ENCODE measurements at places on chromosomes 6 and 20.

DNA sequence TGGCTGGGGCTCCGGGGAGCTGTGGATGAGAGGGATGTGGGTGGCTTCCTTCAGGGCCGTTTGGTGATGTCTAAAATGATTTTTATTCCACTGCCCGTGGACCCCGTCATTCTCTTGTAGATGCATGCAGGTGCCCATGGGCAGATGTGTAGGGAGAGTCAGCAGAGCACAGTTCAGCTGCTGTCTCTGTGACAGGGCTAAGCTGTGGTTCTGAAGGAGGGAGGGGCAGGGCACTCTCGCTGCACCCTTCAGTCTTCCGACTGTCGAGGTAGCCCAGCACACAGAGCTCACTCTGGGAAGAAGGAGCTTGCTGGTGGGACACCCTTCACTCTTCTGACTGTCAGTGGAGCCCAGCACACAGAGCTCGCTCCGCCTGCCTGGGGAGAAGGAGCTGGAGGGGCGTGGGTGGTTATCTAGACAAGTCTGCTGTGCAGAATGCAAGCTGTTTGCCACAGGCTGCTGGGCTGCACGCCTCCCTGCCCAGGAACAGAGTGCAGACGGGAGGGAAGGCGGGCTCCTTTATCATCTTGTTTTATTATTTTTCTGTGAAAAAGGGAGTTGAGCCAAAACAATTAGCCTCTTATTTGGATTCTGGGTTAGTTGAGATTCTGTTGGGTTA, 28.4 kb upstream of the ADRM1 start:
- peak; percentile 91 for DNase-seq

GRCh38 chr6:25088513-25088912, 152.8 kb upstream of the RIPOR2 start:
- DNase-seq, result no peak

DNA sequence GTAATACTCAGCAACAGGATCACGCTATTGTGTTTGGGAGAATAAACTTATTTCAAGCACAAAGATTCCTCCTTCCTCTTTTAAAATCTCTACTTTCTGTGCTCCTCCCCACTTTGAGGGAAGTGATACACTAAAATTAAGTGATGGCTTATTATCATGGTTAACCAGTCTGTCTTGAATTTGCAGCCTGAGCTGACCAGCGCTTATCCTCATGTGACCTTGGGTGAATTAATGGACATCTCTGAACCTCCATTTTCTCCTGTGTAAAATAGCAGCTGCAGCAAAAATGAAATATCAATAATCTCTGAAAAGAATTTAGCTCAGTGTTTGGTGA, 222.6 kb downstream of the BCAS1 start:
- DNase-seq, result no peak

- no peak for DNase-seq
These were observed 246.2 kb upstream of the NRSN1 start for GRCh38 chr6:23879816-23880215.

DNA sequence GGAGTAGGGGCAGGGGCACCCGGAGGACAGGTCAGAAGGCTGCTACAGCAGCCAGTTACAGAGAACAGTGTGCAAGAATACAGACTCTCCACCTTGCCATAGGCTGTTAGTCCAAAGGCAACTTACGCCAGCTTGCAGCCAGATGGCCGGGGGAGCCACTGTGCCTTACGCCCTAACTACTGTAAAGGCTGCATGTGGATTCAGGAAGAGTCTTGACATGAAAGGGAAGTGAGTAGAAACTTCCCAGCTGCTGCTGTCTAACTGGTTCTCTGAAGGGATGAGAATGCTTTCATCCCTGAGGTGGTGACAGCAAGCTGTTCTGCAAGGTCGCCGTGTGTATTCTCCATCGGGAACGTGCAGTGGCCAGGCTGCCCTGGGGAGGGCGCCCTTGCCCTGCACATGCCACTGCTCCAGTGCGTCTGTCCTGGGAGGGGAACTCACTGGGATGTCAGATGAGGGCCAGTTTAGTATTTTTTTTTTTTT, 46.1 kb downstream of the LYRM4 start:
- DNase-seq, result peak; percentile 13

DNA sequence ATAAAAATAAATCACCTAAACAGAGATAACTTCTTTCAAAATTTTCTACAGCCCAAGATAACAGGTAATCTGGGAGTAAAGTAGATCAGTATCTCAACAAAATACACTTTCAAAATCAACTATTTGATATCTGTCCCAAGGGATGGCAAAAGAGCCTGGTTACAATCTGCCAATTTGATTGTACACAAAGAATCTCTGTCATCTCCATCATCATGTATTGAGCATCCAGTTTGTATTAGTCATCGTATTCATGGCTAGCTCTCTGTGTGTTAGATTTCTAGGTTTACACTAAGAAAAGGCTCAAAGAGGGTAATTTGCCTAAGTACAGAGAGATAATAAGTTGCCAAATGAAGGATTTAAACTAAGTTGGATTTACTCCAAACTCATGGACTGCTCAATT, 329.0 kb upstream of the NRSN1 start:
- no peak for DNase-seq

DNA sequence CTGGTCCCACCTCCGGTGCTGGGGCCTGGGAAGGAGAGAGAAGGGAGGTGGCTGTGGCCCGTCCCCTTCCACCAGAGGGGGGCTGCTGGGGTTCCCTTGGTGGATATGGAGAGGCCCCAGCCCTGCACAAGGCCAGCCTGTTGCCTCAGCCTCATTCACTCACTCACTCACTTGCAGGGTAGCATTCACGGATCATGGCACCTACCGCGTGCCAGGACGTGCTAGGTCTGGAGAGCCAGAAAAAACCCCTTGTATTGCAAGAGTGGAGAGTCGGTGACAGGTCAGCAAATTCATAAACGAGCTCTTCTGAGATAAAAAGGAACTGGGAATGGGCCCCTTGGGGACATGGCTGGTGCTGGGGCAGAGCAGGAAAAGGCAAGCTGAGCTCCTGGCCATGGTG, 6.4 kb upstream of the ZBTB46 start:
- no peak for DNase-seq

- DNase-seq, result no peak
These were observed 90.2 kb downstream of the F13A1 start for GRCh38 chr6:6230286-6230685.

DNA sequence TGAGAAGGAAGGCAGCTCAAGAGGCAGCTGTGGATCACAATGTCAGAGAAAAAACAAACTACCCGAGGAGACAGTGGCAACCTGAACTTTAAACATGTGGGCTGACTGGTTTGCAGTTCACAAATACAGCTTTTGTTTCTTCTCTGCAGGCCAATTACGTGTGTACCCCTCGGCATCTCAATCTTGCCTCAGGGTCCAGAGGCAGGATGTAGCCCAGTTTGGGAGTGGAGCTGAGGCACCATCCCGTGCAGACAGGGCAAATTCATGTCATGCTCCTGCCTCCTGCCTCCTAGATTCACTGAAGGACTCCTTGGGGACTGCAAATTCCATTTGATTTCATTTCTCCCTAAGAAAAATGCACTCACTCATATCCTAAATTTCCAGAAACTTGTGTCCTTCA, 94.2 kb upstream of the KCNK16 start:
- DNase-seq, result no peak

- DNase-seq, result no peak
These were observed 27.8 kb upstream of the SRPK1 start for GRCh38 chr6:35948725-35949124.

DNA sequence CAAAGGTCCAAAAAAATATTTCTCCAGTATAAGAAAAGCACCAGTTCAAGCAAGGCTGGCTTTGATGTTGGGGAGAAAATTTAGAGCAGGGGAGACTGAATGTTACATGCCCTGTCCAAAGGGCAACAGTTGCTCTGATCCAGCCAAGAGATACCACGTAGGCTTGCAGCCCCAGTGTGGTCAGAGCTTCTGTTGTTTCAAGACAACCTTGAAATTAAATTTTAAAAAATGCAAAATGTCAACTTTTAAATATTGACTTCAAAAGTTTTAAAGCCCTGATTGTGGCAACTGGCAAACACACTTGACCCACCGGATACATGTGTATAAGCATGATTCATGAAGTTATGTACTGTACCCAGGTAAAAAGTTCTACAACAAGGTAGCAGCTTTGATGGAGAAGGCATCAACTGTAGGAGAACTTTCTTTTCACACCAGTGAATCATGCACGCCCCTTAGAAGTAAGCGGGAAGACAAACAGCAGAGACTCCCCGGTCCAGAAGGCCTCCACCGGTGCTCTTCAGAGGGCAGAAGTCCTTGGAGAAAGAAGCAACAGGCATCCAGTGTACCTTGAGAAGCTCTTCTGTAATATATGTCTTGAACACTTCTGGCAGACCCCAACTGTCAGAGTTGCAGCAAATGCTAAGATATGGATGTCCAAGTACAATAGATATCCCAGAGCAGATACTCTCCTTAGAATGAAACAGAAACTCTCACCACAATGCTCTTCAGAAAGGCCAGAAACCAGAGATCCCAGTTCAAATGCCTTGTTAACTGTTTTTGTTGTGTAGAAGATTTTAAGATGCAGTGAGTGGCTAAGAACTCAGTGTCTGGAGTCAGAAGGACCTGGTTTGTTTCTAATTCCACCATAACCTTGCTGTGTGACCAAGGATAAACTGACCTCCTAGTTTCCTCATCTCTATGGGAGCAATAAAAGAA, 115.4 kb downstream of the BCAS1 start:
- no peak for DNase-seq

DNA sequence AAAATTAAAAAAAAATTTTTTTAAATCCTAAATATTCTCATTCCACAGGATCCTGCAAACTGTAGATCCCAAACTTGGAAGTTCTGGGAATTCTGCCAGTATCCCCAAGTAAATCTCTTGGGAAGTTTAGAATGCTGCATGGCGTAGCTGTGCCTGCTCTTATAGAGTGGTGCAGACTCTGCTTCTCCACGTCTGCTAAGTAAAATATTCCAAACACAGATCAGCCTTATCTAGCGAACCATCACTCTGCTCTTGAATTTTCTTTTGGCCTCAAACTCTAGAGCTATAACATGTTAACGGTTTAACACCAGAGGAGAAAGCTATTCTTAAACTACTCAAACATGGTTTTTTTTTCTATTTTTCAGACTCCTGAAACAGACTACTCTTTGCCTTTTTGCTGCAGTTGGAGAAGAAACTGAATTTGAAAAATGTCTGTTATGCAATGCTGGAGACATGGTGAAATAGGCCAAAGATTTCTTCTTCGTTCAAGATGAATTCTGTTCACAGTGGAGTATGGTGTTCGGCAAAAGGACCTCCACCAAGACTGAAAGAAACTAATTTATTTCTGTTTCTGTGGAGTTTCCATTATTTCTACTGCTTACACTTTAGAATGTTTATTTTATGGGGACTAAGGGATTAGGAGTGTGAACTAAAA, 138.5 kb upstream of the AKAP12 start:
- DNase-seq, result no peak

DNA sequence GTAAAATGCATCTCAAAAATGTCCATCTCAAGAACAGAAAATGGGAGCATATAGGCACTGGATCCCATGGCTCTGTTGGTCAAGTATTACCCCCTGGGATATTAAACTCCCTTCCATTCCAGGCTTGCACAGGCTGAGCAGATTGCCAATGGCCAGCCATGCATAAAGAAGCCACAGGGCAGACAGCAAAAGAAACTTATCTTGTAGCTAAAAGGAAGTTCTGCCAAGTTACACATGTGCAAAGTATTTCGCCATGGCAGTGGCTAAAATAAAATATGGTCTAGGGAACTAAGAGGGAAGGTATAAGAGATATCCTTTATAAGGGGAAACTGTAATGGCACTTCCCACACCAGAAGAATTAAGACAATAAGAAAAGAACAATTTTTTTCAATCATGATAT, 415.6 kb upstream of the BTBD3 start:
- DNase-seq, result no peak

GRCh38 chr6:10215326-10216110, 199.4 kb downstream of the TFAP2A start:
- DNase-seq, result no peak

DNA sequence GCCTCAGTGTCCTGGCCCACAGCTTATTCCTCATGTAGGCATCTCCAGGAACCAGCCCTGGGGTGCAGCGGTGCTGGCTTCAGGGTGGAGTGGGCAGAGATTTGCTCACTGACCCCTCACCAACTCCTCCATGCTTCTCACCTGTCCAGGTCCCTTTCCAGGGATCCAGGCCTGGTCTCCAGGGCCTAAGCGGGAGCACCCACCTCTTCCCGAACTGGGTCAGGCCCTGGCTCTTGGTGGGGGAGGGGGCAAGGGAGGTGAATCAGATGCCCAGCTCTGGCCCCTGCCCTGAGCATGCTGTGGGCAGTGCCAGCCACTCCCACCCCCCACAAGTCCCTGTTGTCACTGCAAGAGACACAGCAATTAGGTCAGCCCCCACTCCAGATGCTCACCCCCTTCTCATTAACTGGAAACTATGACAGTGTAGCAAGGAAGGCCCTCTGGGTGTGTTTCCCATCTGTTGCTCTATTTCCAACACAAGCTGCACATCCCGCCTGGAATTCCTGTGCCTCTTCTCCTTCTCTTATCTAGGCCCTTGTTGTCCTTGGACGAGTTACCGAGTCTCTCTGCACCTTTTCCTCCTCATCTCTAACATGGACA, 37.0 kb downstream of the MDFI start:
- no peak for DNase-seq

DNA sequence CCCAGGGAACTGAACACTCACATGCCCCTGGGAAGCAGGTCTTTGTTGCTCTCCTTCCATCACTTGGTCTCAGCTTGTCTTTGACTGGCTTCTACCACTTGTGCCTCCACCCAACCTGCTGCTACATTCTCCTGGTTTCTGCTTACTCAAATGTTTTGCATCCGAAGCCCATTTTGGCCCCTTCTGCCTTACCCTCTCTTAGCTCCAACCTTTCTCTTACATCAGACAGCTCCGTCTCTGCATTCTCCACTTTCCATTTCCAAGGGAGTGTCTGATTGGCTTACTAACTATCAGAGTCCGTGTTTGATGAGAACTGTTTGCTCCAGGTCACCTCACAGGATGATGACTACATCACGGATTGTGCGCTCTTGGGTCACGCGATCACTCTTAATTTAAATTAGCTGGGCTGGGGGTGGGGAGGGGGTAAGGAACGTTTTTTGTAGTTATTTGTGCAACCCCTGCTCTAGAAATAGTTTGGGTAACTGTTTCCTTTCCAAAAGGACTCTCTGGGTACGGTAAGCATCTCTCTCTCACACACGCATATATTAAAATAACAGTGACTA, 844 bp upstream of the ABRACL start:
- DNase-seq, result no peak

DNA sequence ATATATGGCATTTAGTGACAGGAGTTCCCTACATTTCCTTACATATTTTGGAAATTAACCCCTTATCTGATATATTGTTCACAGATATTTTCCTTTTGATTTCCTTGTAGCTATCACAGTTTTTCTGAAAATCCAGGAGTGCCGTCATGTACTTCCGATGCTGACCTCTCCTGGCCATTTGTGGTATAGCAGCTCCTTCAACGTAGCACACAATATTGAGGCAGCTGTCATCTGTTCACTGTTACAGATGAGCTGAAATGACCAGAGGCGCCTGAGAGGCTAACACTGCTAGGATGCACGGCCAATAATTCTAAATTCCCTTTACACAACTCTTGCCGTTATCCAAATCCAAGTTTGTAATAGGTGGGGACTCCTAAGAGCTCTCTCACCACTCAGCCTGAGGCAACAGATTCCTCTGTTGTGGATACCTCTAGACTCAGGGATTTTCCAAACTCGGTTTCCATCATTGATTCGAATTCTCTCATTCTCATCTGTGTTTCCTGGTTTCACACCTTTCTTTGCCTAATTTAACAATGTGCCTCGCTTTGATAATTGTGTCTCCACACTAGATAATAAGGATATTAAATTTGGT, 53.0 kb downstream of the MMUT start:
- DNase-seq, result peak; percentile 60
